ENCODE measurements at places on chromosomes 7 and 10.

- DNase-seq: peak; percentile 48
Observed at GRCh38 chr10:52030051-52030790, 283.9 kb upstream of the DKK1 start.

- no peak for DNase-seq
Observed at GRCh38 chr7:49479936-49480544, 293.4 kb upstream of the VWC2 start.

DNA sequence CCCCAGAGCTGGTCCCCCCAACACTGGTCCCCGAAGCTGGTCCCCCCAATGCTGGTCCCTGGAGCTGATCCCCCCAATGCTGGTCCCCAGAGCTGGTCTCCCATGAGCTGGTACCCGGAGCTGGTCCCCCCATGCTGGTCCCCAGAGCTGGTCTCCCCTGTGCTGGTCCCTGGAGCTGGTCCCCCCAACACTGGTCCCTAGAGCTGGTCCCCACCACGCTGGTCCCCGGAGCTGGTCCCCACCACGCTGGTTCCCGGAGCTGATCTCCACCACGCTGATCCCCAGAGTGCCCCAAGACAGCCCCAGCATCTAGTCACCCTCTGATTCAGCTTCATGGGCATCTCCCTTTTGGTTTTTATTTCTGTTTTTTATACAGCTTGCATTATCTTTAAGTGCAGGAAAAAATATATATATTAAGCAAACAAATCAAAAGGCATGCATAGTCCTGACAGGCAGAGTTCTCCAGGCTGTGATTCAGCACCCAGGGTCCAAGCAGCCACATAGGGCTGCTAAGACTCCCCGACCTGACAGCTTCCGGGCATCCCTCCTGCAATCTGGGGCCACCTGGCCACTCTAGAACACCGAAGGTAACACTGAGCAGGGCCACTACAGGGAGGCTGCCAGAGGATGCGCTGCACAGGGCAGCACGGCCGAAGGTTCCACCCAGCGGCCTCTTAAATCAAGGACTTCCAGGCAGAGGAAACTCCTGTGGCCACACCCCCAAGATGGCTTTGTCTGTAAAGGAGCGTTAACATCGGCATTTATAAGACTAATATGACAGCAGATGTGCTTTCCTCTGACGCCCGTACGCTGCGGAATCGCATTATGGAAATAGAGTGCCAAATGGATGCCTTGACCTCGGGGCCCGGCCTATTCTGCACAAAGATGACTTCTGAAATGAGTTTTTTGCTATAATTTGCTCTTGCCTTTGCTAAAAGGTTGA is 215.0 kb downstream of the PTPRN2 start:
- DNase-seq: no peak

DNA sequence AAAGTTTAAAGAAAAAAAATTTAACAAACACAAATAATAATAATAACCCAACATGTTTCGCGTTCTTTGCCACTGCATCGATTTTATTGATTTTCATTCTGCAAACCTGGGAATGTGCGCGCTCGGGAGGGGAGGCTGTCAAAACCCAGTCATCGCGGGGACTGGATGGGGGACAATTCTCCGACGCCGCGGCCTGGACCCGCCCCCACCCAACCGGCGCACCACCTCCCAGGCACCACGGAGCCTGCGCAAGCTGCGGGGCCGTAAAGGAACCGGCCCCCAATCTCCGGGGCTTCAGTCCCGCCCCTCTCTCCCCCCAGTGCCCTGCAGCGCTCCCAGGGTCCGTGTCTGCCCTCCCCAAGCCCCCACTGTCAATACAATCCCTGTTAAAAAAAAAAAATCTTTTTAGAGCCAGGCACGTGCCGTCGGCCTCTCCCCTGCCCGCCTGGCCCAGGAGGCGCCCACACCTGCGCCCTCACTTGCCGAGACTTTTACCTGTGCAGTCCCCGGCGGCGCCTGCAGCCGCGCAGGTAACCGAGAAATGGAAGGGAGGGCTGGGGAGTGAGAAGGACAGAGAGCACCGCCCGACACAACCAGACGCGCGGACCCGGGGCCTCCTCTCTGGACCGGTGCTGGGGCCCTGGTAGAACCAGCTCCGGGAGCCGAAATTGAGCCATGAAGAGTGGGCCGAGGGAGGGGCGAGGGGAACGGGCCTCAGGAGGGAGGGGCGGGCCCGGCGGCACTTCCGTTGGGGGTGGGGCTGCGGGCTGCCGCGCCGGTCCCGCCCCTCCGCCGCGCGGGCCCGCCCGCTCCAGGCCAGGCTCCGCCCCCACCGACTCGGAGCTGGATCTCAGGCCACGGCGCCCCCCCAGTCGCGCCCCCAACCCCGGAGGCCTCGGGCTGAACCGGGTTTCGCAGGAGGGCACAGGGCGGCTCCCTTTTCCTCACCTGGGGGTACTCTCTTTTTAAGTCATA is 7.6 kb upstream of the ZNF503 start:
- DNase-seq: peak; percentile 34

DNA sequence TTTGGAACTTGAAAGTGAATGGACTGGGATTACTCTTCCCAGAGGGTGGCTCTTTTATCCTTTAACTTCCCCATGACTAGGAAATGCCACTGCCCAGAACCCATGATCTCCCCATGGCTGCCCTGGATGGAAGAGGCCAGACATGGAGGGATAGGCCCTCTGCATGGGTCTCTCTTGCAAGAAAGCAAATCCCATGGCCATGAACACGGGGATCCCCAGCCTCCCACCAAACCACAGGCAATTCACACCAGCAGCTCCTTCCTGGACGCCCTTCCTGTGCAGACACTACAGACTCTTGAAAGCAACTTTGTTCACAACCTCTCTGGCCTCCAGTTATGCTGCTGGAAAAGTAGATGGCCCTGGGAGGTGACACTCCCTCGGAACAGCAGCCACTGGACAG is 55.0 kb downstream of the EBF3 start:
- DNase-seq: no peak

Measured in fibroblast of mammary gland (primary cell).